HAP-1 (cell line): ENCODE measurements at places on chromosomes 5 and 9.
A peak's percentile ranks its signal among the peaks of the same experiment; 100 is the strongest.

- DNase-seq, result no peak
Measured at GRCh38 chr9:133735931-133736330, 2.2 kb downstream of the SARDH start.

GRCh38 chr5:176508603-176509002, 28.6 kb downstream of the RNF44 start:
- no peak for DNase-seq

DNA sequence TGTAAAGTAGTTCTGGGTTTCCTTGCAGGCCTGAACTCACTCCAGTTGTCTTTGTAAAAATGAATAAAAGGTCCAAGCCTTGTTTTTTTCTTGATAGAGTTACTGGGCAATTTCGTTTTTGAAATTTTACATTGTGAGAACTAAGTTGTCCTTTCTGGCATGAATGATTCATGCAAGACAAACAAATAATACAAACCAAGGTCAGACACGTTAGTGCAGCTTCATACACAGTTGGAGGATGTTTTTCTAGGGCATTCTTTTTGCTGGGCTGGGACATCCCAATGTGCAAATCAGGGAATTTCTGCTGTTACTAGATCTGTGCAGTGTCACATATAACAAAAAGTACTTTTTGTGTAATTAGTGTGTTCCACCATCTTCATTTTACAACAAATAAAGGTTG, 96.0 kb downstream of the MEGF10 start:
- DNase-seq, result no peak

GRCh38 chr5:171891150-171891549, 105.5 kb downstream of the SMIM23 start:
- no peak for DNase-seq

- no peak for DNase-seq
Measured at GRCh38 chr5:173735184-173735583, 118.7 kb upstream of the BOD1 start.

DNA sequence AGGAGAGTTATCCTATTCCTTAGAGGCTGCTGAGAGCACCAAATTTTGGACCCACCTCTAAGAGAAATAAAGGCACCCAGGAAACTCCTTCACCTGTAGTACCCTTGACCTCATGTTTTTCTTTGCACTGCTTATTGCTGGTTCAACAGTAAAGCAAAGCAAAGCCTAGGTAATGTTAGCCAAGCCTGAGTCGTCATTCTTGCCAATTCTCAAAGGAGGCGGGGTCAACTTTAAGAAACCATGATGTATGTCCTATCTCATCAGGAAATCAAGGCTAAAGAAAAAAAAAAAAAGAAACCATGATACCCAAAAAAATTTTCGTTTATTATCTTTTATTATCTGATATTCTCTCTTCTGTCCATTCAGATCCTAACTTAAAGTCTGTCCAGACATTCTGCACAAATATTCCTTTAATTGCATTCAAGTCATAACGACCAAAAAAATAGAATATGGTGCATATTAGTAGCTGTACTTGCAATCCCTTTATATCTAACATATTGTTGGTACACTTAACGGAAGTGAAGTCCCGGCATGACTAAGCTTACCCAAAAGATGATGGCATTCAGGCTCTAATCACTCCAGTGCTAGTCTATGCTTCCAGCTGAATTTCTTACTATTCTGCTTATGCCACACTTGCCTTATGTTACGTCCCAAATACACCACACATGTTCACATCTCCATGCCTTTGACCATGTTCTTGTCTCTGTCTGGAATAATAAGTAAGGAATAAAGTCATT, 1.8 kb downstream of the AUH start:
- no peak for DNase-seq

- DNase-seq, result no peak
Measured at GRCh38 chr9:70551801-70552200, 137.3 kb upstream of the KLF9 start.

GRCh38 chr9:751137-752051, 90.1 kb upstream of the DMRT1 start:
- peak; percentile 19 for DNase-seq

- no peak for DNase-seq
Measured at GRCh38 chr9:16115994-16116393, 563.2 kb downstream of the CCDC171 start.

- no peak for DNase-seq
Measured at GRCh38 chr5:3535414-3536211, 60.0 kb upstream of the IRX1 start.

- DNase-seq, result no peak
Measured at GRCh38 chr5:1788828-1789227, 10.8 kb downstream of the MRPL36 start.

GRCh38 chr9:84781458-84781857, 111.9 kb downstream of the NTRK2 start:
- DNase-seq, result no peak

DNA sequence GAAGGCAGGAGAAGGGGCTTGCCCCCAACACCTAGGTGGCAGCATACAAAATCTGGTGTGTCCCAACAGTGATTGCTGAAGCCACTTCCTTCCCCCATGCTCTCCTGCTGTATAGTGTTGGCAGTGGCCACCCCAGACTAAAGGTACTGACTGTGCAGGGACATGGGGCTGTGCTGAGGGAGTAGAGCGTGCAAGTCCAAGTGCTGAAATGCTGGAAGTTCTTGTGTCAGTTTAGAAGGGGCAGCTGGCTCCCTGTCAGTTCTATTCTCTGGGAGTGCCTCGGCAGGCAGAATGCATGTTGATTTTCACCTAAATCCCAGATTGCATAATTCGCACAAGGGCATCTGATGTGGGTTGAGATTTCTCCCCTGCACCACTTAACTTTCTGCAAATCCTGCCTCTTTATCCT, 68.6 kb downstream of the GDNF start:
- DNase-seq, result no peak

DNA sequence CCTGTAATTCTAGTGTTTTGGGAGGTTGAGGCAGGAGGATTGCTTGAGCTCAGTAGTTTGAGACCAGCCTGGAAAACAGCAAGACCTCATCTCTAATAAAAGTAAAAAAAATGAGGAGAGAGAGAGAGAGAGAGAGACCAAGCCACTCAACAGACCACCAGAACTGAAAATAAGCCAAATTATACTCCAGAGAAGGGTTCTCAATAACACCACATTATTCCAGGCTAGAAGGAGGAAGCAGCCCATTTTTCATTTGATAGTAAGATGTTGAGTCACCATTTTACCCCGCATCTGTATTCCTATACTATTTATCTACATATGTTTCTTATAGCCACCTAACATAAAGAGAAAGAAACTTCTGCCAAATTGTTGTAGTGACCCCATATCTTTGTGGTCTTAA, 134.8 kb downstream of the PCSK5 start:
- DNase-seq, result no peak

DNA sequence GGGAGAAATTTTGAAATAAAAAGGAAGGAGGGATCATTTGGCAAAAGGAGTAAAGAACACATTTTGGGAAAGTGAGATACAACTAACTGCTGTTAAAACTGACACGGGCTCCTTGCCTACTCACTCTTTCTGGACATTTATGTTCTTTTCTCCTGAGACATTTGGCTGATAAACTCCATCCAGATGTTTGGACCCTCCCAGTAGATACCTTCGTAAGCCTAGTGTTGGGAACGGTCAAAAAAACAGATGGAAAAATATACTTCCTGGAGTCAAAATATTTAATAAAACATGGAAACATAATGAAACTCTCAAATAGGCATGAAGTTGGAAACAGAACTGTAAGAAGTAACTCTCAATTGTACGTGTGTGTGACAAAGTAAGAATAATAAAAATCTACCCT, 360.1 kb upstream of the RIOK2 start:
- no peak for DNase-seq

- DNase-seq, result no peak
Measured at GRCh38 chr5:164708831-164709230, 1203.4 kb downstream of the MAT2B start.

GRCh38 chr9:3157011-3157410, 313.1 kb upstream of the PUM3 start:
- no peak for DNase-seq

GRCh38 chr5:96247097-96247701, 185.8 kb downstream of the PCSK1 start:
- no peak for DNase-seq

DNA sequence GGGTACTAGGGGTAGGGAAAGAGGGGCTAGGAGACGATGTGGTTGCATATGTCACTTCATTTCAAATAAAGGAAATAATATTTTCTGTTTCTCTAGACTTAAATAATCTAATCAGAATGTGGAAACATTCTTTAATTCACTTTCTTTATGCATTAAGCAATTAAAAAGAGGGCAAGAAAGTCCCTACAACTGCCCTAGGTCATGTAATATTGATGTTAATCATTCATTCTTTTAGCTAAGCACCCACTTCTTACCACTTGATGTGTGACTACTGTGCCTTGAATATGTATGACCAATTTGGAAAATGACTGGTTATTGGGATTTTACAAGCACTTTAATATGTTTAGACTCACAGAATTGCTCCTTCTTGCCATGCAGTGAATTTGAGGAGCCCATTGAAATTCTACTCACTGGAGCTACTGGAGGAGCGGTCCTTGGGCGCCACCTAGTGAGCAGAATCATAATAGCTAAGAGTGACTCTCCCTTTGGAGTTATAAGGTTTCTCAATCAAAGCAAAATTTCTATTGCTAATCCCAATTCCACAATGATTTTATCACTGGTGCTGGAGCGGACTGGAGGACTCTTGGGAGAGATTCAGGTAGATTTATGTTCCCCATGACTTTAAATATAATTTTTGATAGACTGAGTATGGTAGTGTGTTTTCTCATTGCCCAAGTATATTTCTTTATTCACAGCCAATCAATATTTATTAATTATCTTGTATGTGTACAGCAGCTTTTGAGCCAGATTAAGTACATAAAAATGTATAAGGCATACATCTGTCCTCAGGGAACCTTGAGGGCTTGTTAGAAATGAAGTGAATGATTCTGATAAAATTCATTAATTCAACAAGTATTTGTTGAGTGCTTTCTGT, 225.1 kb downstream of the ADGRV1 start:
- DNase-seq, result peak; percentile 69

- no peak for DNase-seq
Measured at GRCh38 chr5:135251093-135251492, 147.9 kb downstream of the MACROH2A1 start.

DNA sequence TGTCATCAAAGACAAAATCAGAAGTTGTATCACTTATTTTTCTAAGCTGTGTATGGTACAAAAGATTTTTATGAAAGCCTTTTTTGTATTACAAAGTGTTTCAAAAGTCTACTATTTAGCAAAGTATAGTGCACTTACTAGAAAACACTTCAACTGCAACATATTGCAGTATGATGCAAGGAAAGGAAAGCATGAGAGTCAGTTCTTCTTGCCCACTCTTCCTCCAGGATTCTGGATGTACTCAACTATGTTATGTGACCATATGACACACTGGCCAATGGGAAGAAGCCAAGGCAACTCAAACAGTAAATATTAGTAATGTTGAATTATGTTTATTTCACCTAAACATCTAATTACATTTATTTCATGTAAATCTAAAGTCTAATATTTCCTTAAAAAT, 49.5 kb upstream of the TYRP1 start:
- no peak for DNase-seq

GRCh38 chr5:166340039-166340438, 1951.4 kb upstream of the WWC1 start:
- DNase-seq, result no peak

DNA sequence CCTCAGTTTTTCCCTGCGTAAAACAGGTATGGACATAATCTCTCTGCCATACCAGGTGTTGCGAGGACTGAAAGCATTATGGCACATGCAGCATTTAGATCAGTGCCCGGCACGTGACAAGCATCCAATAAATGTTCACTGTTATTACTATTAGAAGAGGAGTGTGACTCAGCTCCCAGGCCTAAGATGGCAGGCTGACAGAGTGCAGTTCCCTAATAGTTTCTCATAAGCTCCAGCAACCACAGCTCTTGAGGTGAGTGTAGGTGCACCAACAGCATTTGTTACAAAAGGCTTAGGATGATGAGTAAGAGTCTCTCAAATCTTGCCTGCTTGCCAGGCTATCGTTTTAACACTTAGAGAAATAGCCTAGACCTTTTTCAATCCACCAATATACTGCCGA, 28.9 kb upstream of the GLIS3 start:
- no peak for DNase-seq

DNA sequence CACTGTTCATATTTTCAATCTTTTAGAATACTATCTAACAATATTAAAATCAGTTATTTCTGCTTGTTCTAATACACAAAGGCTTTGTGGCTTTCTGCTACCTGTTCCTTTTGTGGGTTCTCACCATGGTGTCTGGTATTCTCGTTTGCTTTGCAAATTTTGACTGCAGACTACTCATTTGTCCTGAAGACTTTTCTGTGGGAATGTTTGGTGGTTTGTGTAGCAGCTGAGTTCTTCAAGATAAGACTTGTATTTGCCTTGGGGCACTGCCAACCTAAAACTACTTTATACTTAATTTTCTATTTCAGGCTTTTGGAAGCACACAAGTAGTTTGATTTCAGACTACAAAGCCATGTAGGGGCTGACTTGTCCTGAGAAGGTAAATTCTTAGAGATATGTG, 11.1 kb downstream of the IL33 start:
- DNase-seq, result no peak

- DNase-seq, result no peak
Measured at GRCh38 chr9:30519756-30520155, 1864.7 kb upstream of the ACO1 start.

DNA sequence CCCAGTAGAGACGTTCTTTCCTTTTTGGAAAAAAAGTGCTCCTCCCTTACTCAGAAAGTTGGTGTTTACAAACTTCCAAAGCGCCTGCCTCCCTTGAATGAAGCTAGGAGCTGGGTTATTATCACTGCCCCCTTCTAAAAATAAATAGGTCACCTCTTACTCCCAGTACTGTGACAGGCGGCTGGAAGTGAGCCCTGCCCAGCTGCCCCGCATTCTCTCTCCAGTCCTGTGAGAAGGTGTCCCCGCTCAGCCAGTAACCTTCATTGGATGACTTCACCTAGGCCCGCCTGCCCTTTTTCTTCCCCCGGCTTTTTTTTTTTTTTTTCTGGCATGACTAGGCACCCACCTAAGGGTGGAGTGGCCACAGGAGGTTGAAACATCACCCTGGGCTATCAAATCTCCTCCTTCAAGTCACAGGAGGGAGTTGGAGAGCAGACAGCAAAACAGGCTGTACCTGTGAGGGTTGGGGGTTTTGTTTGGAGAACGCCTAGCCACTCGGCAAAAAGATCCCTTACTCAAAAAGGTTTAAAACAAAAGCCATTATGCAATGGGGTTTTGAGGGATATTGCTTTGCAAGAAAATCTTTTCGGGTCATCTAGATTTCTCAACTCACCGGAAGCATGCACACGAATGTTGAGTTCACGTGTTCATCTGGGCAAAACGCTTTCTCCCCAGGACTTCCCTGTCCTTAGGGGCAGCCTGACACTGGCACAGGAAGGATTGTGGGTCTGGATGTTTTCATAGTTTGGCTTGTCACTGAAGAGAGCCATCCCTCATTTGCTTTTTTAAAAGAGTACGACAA, 43.3 kb upstream of the ZNF622 start:
- no peak for DNase-seq

DNA sequence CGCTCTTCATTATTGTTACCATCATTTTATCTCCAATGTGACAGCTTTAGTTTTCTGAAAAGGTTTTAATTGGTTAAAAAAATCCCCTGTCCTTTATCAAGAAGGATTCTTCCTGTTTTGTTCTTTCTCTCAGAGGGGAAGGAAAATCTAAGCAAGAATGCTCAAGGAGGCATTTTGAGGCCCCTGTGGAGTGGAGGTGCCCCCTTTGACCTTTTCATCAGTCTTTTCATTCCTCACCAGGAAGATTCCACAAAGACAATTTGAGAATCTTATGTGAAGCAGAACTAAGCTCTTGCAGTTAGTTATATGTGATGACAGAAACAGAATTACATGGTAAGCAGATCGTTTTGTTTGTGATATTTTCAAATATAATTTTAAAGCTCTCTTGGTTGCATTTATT, 489.6 kb downstream of the MAN2A1 start:
- no peak for DNase-seq

GRCh38 chr5:139228201-139228803, 30.1 kb upstream of the SIL1 start:
- DNase-seq, result no peak
